ENCODE measurements at places on chromosomes 2 and 18.

DNA sequence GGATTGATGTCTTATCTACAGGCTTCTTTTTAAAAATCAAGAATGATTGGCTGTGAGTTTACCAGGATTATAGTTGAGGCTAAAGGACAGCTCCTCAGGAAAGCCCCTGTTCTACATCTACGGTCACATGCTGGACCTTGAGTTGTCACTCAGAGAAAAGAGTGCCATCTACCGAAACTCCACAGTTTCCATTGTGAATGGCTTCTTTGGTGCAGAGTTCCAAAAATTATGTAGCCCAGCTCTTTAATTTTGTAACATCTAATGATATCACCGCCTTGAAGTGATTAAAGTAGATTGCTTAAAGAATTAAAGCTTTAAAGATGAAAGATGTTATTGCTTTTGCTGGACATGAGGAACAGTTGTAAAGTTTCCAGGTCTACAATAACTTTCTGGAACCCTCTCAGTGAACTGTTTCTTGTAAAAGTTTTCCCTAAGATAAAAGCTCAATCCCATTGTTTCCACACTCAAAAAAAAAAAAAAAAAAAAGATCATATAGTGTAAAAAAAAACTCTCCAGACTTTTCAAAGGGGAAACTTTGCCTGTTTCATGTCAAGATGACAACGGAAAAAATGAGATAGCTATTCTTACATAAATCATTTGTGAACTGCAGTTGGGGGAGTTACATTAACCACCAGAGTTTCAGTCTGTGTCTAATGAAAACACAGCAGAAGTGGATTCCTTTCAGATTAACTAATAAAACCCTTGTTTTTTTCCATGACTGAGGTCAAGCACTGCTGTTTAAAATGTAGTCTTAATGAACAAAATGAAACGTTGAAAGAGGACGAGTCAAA is 4.3 kb downstream of the COL3A1 start:
- no peak for DNase-seq

DNA sequence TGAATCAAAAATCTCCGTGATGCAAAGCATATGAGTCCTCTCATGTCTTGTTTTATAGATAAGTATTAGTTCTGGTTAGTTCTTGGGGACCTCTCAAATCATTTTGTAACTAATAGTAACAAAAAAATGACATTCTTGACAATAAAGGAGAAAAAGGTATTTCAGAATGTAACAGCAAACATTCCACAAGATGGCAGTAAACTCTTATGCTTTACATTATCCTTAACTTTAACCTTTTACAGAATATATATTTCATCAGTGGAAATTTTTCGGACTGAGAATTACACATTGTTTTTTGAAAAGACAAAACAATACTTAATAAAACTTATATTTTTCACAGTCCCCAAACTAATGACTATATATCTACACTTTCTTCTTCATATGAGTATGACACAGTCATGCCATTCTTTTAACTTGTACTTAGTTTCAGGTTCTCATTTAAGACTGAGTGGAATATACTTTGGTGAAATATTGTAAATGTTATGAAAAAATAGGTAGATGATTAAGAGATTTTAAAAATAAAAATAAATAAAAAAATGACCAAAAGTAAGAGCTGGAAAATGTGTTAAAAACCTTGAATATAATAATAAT is 142.9 kb upstream of the NXPH2 start:
- DNase-seq, result no peak

DNA sequence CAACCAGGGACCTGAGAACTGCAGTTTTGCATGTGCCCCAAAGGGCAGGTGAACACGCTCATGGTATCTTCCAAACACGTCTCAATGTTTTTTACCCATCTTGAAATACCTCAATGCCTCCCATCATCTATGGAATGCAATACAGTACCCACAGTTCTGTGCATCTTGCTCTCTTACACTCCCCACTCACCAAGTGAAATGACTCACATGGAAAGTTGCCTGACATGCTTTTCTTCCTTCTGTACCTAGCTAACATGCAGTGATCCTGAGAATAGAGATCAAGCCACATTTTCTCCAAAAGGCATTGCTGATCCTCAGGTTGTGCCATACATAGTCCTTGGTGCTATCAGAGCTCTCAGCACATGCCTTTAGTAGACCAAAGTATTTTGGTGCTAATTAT is 373.9 kb downstream of the GPD2 start:
- DNase-seq, result no peak

- DNase-seq, result no peak
Observed at GRCh38 chr2:153476816-153477635, 1.5 kb downstream of the RPRM start.

DNA sequence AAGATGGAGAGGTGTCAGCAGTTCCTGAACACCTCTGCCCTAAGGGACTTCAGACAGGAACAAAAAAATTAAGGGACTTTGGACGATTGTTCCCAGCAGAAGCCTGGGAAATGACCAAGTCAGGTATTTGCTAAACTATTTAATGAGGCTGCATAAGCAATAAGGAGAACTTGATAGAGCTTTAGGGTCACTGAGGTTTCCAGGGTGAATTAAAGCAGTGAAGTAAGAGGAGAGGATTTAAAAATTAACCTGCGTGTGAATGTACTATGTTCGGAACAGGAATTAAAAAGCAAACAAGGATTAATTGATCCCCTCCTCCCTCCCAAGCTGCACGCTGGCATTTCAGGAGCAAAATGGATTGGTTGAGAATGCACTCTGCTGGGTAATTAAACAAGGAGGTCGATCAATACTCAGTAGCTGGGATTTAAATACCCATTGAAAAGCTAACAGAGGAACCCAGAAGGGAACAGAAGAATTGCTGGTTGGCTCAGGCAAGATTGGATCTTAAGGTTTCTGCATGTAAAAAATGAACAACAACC is 157.2 kb downstream of the RNF152 start:
- no peak for DNase-seq

- DNase-seq, result no peak
Observed at GRCh38 chr2:88680266-88680902, 11.1 kb upstream of the RPIA start.

GRCh38 chr2:85775406-85776381 is 21.9 kb downstream of the ATOH8 start:
- DNase-seq, result no peak
